ENCODE measurements at places on chromosomes 2 and 18. TPM values are rescaled to one million over a fixed set of nuclear protein-coding genes. Genes with fewer than 3 reads are reported as not detected.

RIOK3 gene
- 91.9 TPM for total RNA-seq

ERMN gene
- total RNA-seq, result 6.0 TPM

INPP5D gene
- 8.0 TPM for total RNA-seq

ZNF521 gene
- 99.6 TPM for total RNA-seq

DSC2 gene
- 20.9 TPM for total RNA-seq

ELAC1 gene
- total RNA-seq, result 11.8 TPM

TTR gene
- 86.6 TPM for total RNA-seq

PLGLB2 gene
- total RNA-seq, result 4.6 TPM

HNMT gene
- total RNA-seq, result 29.9 TPM

LMAN2L gene
- total RNA-seq, result 35.9 TPM

PECR gene
- total RNA-seq, result 19.3 TPM

CRYGC gene
- 1,741 TPM for total RNA-seq

EPHA4 gene
- 65.6 TPM for total RNA-seq

ANKRD62 gene
- total RNA-seq, result not detected

LHCGR gene
- total RNA-seq, result 8.3 TPM

PLB1 gene
- 4.1 TPM for total RNA-seq

C2orf80 gene
- not detected for total RNA-seq

TDRD15 gene
- not detected for total RNA-seq

MYOM1 gene
- total RNA-seq, result 40.7 TPM

TUBB8B gene
- not detected for total RNA-seq

LYPD6 gene
- total RNA-seq, result 18.4 TPM

NUP35 gene
- total RNA-seq, result 39.2 TPM

DIPK1C gene
- total RNA-seq, result 25.5 TPM

EFEMP1 gene
- 228 TPM for total RNA-seq

SERPINB4 gene
- not detected for total RNA-seq

MPP4 gene
- 156 TPM for total RNA-seq

C2orf15 gene
- total RNA-seq, result 3.6 TPM

NYAP2 gene
- total RNA-seq, result 8.2 TPM

ACKR3 gene
- 26.8 TPM for total RNA-seq

CDKL4 gene
- total RNA-seq, result 4.1 TPM

POTEC gene
- not detected for total RNA-seq

ERCC3 gene
- total RNA-seq, result 78.1 TPM

KCNE4 gene
- 17.8 TPM for total RNA-seq

MOCOS gene
- total RNA-seq, result 1.2 TPM

Measured in camera-type eye (tissue), 1 donor.